ENCODE measurements at places on chromosomes 1 and 21.

DNA sequence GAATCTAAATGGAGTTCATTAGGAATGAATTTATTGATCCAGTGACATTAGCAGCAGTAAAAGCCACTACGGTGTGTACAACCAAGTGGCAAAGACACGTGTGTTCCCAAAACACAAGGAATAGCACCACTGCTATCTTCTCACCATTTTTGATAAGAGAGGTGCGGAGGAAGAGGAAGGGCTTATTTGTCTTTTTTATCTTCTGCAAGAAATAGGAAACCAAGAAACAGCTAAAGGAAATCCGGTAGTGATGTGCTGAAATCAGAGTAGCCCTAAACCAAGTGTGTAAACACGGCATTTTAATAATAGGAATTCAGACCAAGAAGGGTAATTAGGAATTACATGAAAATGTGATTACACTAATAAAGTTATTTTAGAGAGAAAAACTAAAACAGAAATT, 9.1 kb upstream of the SCYL3 start:
- DNase-seq: no peak

DNA sequence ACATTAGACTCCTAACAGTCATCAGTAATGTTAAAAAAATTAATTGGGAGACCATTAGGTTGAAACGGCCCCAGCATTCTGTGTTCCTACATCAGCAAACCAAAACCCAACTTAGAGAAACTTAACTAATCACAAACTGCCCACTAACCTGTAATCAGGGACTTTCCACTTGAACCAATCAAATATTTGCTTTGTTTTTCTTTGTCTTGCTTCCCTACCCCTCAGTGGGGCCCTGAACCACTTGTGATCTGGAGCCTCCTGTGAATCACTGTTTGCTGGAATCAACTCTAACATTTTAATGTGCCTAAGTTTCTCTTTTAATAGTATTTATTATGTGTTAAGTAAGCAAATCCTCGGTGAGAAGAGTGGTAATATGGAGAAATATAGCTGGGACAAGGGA, 64.0 kb downstream of the ABCA4 start:
- no peak for DNase-seq

GRCh38 chr1:49045371-49045770, 268.7 kb upstream of the BEND5 start:
- no peak for DNase-seq

- no peak for DNase-seq
These were observed 5.7 kb upstream of the SLC1A7 start for GRCh38 chr1:53148123-53148522.

DNA sequence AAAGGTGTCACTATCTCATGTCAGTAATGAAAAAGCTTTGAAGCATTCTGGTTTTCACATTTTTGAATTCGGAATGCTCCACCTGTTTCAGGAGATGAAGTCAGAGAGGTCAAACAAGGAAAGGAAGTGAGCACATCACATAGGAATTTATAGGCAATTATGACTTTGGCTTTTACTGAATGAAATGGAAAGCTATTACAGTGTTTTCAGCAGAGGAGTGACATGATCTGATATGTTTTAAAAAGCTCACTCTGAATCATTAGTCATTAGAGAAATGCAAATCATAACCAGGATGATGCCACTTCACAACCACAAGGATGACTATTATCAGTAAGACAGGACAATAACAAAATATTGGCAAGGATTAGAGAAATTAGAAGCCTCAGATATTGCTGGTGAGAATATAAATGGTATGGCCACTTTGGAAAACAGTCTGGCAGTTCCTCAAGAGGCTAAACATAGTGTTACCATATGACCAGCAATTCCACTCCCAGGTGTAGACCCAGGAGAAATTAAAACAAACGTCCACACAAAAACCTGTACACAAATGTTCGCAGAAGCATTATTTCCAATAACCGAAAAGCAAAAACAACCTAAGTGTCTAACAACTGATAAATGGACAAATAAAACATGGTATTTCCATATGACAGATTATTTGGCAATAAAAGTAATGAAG, 7.5 kb downstream of the TAF1A start:
- no peak for DNase-seq

DNA sequence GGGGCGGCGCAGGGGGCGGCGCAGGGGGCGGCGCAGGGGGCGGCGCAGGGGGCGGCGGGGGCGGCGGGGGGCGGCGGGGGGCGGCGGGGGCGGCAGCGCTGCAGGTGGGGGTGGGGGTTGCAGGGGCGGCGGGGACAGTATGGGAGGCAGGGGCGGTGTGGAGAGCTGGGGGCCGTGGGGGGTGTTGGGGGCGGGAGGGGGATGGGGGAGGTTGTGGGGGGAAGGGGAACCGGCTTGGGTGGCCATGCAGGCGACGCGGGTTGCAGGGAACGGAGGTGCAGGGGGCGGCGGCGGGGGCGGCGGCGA, 13.0 kb upstream of the SLC19A1 start:
- no peak for DNase-seq

GRCh38 chr1:39839651-39840050, 43.7 kb downstream of the TRIT1 start:
- no peak for DNase-seq

GRCh38 chr21:42711667-42712066, 58.2 kb downstream of the PDE9A start:
- no peak for DNase-seq

DNA sequence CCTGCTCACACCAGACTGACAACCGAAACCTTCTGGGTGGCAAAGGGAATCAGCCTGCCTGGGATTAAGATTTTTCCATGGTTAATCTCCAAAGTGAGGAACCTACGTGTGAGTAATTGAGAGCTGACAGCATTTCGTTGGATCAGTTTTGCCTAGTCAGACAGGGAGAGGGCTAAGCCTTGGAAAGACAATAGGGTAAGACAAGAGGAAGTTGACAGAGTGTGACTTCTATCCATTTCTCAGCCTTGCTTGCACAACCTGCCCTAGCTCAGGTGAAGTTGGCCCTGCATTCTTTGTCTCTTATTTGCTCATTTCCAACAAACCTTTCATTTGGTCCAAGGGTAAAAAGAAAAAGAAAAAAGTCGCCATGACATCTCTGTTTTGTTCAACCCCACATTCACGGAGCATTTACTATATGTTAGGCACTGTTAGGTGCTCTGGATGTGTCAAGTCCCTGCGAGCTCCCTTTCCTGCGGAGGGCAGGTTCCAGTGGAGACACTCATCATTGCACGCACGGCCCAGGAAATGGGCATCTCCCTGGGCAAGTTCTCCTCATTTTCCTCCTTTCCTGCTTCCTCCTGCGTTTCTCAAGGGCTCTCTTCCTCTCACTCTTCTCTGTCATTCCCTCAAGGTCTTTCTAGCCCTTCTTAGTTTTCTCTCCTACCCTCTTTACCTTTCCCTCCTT, 23.3 kb downstream of the KIRREL1 start:
- no peak for DNase-seq

- DNase-seq: no peak
These were observed 700 bp upstream of the KMO start for GRCh38 chr1:241531195-241532161.

- no peak for DNase-seq
These were observed 14.3 kb downstream of the TNN start for GRCh38 chr1:175081983-175082382.

DNA sequence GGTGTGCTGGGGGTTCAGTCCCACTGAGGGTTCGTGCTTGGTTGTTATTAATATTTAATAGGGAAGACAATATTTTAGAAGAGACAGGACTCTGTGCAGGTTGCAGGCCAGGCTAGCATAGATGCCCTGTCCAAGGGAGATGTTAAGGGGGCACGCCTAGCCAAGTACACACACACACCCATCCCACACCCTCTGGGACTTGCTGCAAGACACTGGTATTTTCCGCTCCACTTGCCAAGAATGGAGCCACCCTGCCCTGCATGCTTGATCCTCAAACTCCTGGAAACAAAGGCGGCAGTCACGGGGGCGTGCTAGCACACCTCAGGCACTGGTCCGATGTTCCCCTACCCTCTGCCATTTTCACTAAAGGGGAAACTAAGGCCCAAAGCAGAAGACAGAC, 99.1 kb downstream of the MRPL37 start:
- no peak for DNase-seq

GRCh38 chr1:239443361-239443760, 57.0 kb downstream of the CHRM3 start:
- DNase-seq: no peak

- DNase-seq: no peak
These were observed 95.0 kb downstream of the PLXNA2 start for GRCh38 chr1:208149213-208149612.

DNA sequence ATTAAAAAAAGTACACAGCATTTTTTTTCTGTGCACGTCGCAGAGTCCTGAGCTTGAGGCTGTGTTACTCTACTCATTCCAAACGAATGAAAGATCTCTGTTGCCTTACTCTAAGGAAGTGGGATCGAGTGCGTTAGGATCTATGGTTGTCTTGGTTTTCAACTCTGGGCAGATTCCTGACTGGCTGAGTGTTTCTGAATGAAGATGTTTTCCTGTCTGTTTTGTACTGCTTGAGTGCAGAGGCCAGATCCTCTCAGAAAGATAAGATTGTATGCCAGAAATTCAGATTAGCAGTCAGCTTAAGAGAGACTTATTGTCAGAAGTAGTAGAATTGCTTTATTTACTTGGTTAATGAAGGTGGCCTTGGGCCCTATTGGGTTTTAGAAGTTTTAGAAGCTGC, 14.0 kb downstream of the PLA2G2E start:
- DNase-seq: no peak

DNA sequence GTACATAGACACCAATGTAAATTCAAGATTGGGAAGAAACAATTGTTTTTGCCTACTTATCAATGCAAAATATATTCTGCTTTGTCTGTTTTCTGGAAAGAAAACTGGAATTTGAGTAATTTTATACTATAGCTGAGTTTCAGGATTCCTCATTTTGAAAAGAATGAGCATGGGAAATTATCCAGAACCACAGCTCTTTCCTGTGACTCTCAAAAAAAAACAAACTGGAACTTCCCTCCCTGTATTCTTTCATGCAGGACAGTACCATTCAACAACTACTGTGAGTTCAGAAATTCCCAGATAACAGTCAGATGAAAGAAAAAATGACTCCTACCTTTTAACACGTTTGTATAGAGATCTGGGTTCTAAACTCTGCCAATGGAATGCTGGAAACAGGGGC, 372.4 kb downstream of the TGFB2 start:
- no peak for DNase-seq

DNA sequence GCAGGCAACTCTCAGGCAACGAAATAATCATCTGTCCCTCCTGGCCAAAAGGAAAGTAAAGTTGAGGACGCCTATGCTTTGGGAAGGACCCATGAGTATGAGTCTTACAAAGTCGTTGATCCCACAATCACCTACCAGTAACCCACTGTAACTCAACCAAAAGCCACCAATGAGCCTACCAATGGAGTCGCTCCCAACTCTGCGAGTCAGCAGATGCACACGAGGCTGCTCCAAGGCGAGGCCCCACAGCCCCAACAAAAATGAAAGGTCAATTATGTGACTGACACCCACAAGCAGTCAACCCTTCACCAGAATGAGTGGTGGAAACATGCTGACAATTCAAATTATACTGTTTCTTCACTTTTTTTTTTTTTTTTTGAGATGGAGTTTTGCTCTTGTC, 12.0 kb downstream of the SETD4 start:
- no peak for DNase-seq

GRCh38 chr1:113094506-113094905, 21.5 kb downstream of the LRIG2 start:
- DNase-seq: no peak

GRCh38 chr1:245396615-245397014, 241.8 kb downstream of the KIF26B start:
- DNase-seq: no peak

- no peak for DNase-seq
These were observed 56.4 kb downstream of the ETS2 start for GRCh38 chr21:38861989-38862683.

- DNase-seq: no peak
These were observed 68.9 kb upstream of the DMRTA2 start for GRCh38 chr1:50492142-50492541.

GRCh38 chr1:210944252-210944651, 189.7 kb downstream of the KCNH1 start:
- DNase-seq: no peak

DNA sequence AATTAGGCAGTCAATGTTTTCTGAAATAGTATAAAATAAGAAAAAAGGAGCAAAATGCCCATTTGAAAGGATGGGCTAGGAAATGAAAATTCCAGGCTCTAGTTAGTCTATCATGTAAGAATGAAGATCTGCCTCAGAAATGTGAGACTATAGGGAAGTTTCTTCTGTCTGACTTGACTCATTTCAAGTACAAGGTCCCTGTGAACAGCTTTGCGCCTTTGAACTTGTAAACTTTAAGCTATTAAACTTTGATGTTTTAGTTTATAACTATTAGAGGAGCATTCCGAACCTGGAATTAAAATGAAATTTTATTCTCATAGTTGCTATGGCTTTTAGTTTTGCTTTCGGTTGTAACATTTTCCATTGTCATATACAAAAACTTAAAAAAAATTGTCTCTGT, 199.4 kb downstream of the RPS6KC1 start:
- no peak for DNase-seq

DNA sequence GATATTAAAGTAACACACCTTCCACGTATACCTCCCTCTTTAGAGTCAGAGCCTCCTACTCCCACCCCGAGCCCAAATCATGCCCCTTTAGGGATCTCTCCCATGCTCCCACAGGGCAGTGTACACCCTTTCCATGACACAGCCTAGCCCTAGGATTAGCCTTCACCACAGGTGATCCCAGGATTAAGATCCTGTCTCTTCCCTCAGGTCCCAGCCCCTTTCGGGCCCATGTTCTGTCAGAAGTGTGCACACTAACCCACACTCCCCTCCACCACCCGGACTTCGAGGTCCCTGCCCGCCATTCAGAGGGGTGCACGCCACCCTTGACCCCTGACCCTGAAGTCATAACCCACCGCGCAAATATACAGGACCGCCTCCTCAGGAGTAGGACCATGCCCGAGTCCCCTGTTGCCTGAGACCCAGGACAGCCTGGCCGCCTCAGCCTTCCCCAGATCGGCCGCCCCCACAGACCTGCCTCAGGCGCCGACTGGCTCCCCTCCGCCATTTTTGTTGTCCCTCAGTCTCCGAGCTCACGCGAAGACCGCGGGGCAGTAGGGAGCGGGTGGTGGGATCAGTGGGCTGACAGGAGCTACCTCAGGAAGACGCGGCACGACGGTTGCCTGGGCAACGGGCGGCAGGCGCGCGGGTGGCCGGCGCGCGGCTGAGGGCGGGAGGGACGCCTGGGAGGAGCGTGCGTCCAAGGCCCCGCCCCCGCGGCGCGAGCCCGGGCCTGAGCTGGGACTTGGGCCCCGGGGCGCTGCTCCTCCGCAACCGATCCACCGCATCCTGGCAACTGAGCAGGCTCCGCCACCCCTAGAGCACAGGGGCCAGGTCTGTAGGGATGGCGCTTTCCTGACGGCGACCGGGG, at the start of gene AGBL4:
Gene AGBL4, minus strand, starts transcription at position 663 of the 868 bp plus-strand sequence.
- no peak for DNase-seq

DNA sequence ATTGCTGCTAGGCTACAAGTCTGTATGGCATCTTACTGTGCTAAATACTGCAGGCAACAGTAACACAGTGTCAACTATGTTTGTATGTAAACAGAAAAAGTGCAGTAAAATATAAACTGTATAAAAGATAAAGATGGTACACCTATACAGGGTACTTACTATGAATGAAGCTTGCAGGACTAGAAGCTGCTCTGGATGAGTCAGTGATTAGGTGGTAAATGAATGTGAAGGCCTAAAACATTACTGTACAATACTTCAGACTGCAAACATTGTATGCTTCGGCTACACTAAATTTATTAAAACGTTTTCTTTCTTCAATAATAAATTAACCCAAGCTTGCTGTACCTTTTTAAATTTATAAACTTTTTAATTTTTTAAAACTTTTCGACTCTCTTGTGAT, 97.1 kb downstream of the HLX start:
- no peak for DNase-seq
